SW 1271 (cell line): ENCODE measurements at places on chromosomes 12 and 14.

DNA sequence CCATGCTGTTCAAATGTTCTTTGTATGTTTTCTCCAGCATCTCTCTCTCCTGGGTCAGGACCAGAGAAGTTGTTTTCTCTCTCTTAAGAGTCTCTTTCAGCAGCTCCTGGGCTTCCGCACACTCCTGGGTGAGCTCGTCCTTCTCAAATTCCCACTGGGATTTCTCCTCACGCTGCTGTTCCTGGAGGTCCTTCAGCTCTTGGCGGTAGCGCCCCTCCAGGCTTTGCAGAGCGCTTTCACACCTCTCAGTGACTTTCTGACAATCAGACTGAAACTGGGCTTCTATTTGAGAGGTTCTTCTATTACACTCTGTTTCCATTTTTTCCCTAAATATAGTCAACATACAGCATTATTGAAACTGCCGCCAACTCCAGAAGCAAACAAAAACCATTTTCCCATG lies 72.7 kb downstream of the NIN start:
- DNase-seq, result no peak

DNA sequence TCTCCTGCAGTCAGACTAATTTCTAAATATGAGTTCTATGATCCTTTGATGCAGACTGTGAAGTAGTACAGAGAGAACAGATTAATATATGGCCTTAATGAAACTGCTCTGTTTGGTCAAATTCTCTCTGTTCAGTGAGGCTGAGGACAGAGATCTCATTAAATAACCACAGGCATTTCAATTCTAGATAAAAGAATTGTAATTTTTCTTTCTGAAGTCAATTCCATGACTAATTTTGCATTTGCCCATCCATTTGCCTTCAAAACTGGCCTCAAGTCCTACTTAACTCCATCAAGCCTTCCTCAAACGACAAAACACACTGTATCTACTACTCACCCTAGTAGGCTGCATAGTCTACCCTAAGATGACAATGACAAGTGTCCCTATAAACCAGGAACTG lies 67.1 kb downstream of the DUSP16 start:
- DNase-seq, result no peak

GRCh38 chr14:84217066-84217465 lies 1312.9 kb upstream of the FLRT2 start:
- DNase-seq, result no peak

DNA sequence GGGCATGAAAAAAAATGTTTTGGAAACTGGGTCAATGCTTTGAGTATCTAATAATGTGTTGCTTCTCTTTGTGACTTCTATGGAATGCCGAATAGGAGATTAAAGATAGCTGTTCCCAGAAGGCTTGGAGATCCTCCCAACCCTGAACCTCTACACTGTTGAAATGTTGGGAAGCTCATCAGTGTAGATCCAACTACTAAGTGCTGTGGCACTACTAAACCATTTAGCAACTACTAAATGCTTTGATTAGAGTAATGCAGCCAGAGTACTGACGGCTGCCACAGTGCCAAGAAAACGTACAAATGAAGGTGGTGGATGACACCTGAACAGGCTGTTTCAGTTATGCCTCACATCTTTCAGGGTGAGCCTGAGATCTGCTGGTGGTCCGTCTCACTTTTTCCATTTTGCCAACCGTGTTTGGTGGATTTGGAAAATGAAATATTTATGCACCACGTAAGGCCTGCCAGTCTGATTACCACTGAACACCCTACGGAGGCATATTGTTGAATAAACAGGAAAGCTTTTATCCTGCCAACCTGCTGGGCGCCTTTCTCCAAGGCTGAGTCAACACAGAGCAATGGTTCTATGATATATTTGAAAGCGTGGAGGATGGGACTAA lies 938.0 kb upstream of the FLRT2 start:
- DNase-seq, result no peak

GRCh38 chr14:76371066-76371465 lies 4.9 kb upstream of the ESRRB start:
- DNase-seq, result no peak

- DNase-seq, result no peak
These were observed 98.5 kb downstream of the PHLDA1 start for GRCh38 chr12:75933101-75933500.

GRCh38 chr12:100303831-100304230 lies 36.9 kb downstream of the SCYL2 start:
- DNase-seq, result no peak

GRCh38 chr14:90297876-90298629 lies 33.7 kb downstream of the NRDE2 start:
- no peak for DNase-seq

GRCh38 chr12:41930866-41931437 lies 213.7 kb downstream of the GXYLT1 start:
- DNase-seq, result no peak

- no peak for DNase-seq
These were observed 34.7 kb upstream of the CDKN3 start for GRCh38 chr14:54362089-54362504.

GRCh38 chr12:80655751-80656150 lies 51.7 kb upstream of the MYF6 start:
- no peak for DNase-seq

DNA sequence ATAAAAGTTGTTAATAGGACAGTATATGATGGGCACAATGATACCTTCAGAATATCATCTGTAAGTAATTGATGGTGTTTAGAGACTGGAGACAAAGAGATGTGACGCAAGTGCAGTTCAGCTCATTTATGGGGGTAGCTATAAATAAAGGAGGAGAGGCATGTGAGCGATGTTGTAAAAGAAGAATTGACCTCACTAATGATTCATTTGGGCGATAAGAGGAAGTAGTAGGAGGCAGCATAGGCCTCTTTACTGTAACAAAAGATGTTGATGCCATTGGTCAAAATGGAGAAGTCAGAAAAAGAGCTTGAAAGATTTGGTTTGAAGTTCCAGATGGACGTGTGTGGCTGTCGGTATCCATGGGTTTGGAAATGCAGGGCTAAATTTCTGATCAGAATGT lies 70.0 kb downstream of the FLRT2 start:
- no peak for DNase-seq

- no peak for DNase-seq
These were observed 114.8 kb upstream of the DIO3 start for GRCh38 chr14:101446387-101446969.

GRCh38 chr14:44505588-44505987 lies 1.5 kb downstream of the FSCB start:
- no peak for DNase-seq

- no peak for DNase-seq
These were observed 115.1 kb upstream of the PTPRB start for GRCh38 chr12:70752327-70752726.

DNA sequence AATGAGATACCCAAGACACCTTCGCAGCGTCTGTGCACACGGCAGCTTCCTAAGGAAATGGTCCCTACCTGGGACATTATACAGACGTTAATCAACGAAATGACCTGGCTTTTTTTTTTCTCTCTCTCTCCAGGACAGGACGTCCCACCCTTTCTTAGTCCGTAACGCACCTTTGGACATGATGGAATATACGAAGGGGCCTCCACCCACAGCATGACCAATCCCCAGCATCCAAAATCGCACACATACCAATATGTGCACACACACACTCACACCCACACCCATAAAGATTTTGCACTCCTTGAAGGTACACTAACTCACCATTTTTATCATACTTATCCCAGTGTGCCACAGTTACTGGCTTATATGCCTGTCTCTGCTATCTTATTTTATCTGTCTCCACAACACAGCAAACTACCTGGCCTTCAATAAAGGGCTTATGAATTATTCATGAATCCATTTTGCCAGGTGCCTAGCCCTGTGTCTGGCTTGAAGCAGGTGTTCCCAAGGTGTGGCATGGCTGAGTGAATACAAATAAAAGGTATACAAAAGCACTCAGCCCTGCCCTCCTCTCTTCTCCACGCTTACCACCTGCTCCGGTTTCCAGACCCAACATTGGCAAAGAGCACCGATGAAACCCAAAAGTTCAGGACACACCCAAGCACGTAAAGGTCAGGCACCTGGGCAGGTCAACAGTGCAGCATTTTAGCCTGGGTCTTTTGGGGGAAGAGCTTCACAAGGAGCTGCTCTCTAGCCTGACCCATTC lies 2.2 kb downstream of the SCNN1A start:
- DNase-seq, result no peak

- DNase-seq, result no peak
These were observed 944 bp upstream of the DHRS7 start for GRCh38 chr14:60166142-60166541.

DNA sequence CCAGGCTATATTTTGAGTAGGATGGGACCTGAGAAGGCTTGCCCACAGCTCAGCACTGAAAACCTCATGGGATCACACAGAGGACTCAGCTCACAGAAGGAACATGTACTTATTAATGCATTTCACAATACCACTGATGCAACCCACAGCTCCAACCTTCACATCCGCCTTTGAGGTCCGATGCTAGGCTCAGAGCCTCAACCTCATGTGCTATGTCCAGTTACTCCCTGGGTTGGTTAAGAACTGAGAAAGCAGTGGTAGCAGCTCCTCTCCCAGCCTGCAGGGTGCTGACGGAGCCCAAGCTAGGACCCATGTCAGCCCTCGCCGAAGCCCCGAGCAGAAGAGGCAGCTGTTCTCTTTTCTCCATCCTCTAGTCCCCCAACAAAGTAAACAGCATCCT lies 52.9 kb downstream of the SPTB start:
- no peak for DNase-seq

GRCh38 chr14:88137327-88137726 lies 132.4 kb downstream of the GPR65 start:
- DNase-seq, result no peak

GRCh38 chr12:95726903-95727302 lies 63.7 kb downstream of the NTN4 start:
- DNase-seq, result no peak

DNA sequence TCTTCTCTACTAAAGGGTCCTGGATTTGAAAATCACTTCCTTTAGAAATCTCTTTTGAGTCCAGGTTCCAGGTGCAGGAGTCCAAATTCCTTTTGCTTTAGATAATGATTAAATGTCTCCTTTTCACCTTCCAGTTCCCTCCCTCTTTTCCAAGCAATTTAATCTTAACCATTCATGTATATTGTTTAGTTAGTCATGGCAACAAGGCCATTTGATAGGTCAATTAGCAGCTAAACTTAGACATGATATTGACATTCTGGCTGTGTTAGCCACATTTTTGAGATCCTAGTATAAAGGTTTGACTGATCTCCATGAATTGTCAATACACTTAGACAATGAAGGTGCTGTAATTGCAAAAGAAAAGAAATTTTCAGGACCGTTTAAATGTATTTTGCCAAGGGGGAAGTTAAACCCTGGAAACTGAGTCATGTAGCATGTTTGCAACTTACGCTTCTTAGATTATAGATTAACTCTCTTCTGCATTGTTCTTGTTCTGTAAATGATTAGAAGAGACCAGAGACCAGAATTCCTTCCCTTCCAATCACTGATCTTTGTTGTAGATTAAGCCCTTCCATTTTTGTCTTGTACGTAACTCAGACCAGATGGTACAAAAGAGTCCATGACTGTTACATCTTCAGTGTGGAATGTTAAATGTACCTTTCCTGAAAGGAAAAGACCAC lies 12.4 kb upstream of the C12orf75 start:
- no peak for DNase-seq
